Activated CD4-positive, alpha-beta T cell treated with anti-CD3 and anti-CD28 coated beads, Interleukin-2, Interleukin-4, amounts not matched to agents 100 ng/mL and 50 ng/mL, durations not matched to agents 16 hours and 8 hours (primary cell): ENCODE measurements at places on chromosomes 4 and X.

GRCh38 chr4:76458825-76459224 is 23.8 kb downstream of the SHROOM3 start:
- DNase-seq: no peak

DNA sequence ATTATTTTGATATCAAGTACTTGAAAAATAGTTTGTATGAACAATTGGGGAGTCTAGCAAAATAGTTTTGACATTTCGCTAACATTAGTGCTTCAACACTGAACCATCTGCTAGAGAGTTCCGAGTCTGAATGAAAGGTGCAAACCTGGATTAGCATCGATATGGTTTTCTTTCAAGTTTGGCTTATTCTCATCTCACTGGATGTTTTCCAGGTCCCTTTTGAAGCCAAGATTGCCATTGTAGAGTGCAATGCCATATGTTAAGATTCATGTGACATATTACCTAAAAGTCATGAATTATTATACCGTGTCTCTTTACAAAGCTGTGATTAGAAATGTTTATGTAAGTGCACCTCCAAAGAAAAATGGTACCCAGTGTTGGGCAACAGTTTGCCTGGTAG is 36.8 kb upstream of the NAA11 start:
- DNase-seq: no peak

GRCh38 chr4:179692222-179692621 is 2250.0 kb upstream of the AGA start:
- DNase-seq: no peak

GRCh38 chr4:16814361-16814760 is 84.1 kb downstream of the LDB2 start:
- DNase-seq: no peak

- no peak for DNase-seq
Measured at GRCh38 chrX:130246084-130246483, 22.6 kb downstream of the ZNF280C start.

GRCh38 chr4:124018383-124019317 is 622.1 kb downstream of the SPRY1 start:
- peak; percentile 60 for DNase-seq

DNA sequence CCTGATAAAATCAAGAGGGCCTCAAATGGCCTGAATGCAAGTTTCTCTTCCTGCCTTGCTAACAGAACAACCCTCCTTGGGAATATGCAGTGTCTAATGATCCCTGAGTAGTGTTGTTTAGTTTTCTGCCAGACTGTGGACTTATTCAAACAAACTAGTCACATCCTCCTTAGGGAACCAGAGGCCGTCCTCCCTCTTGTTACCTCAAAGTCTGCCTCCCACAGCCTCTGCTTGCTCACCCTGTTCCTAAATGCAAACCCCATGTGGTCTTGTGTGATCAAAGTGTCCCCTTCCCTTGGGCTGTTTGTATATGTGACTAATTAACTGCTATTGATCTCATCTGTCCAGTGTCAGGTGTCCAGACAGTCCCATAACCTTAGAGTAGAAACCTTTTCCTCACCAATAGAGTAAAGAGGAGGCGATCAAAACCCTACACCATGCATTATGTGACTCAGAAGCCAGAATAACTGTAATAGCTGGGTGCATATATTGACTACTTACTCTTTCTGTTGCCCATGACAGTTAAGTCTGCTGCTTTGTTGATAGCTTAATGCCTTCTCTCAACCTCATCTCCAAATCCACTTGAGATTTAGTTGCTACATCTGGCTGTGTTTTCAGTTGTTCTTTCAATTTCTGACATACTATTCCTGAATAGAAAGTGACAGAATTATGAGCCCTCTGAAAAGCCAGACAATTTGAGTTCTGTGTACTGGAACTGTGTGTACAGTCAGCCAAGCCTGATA is 473.0 kb upstream of the NWD2 start:
- no peak for DNase-seq

GRCh38 chrX:44967221-44967620 is 94.2 kb downstream of the KDM6A start:
- no peak for DNase-seq

DNA sequence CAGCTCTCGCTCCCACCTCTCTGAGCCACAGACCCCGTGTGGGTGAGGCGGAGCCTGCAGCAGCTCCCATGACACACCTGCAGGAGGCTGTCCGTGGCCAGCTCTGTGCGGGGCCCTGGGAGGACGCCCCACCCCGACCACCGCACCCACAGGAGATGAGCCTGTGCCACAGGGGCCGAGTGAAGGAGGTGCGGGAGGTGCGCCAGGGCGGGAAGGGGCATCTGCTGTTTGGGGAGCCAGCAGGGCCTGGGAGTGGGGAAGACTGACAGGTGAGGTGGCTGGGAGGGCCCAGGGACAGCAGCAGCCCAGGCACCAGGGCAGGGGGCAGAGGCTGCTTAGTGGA is 52.0 kb downstream of the ACOX3 start:
- no peak for DNase-seq

- DNase-seq: peak; percentile 45
Measured at GRCh38 chr4:122758033-122758432, 25.5 kb downstream of the BBS12 start.

- no peak for DNase-seq
Measured at GRCh38 chr4:36930562-36931111, 313.9 kb upstream of the NWD2 start.

DNA sequence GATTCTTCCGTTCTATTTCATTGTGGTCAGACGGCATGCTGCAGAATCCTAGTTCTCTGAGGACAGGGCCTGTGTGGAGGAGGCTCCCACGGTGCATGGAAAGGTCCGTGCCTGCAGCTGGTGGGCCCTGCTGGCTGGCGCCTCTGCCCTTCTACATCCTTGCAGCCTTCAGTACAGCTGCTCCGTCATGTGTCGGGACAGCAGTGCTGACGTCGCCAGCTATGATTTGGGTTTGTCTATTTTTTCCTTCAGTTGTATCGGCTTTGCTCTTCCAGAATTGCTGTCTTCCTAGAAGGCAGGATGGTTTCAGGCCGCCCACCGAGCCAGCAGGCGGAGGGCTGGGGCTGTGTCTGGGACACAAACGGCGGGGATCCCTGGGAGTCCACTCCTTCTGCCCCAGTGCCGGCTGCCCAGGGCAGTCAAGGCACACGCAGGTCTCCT is 32.1 kb upstream of the CPLX1 start:
- no peak for DNase-seq

DNA sequence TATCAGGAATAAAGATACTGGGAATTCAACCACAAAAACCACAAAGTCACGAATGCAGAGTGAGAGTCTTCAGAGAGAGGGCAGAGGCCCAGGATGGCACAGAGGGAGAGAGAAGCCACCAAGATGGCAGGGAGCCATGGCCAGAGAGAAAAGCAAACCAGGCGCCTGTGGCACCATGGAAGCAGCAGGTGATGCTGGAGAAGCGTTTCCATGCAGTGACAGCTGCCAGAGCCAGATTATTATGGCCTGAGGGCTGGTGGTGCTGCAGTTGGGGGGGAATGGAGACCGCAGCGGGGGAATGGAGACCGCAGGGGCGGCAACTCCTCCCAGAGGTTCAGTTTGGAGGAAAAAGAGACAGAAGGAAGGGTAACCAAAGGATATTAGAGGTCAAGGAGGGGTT is 5.8 kb downstream of the TAFAZZIN start:
- DNase-seq: no peak

DNA sequence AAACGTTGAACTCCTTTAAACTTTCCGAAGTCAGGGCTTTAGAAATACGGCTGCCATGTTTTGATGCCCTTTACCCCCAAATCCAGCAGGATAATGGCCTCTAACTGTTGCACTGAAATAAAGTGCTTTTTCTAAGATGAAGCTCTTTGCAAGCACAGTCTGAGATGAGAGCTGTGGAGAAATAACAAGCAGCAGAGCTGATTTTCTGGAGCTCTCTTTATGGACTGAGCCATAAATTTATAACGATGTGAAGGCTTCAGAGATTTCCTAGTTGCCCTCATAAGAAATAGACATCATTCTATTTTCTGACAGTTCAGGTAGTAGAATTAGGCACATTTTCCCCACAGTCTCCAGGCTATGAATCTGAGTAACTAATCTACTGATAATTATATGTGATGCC is 567.3 kb downstream of the PDHA2 start:
- DNase-seq: no peak

DNA sequence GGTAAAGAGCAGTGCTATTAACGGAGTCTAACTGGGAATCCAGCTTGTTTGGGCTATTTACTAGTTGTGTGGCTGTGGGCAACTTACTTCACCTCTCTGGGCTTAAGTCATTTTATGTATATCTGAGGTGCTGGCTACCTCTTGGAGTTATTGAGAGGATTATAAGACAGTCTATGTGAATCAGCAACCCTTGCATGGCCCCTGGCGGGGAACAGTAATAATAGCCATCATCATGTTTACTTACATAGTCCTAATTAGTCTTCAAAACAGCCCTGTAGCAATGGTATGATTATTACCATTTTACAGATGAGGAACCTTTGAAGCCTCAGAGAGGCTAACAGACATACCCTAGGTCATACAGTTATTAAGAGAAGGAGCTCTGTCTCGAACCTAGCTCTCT is 1.5 kb downstream of the HPRT1 start:
- DNase-seq: no peak

GRCh38 chrX:118637997-118638396 is 89.4 kb upstream of the IL13RA1 start:
- no peak for DNase-seq

GRCh38 chr4:38663801-38664705 is at the start of gene KLF3:
Gene KLF3, plus strand, starts transcription at chr4:38664199. Its CDS starts 16,427 bp downstream, at chr4:38680626.
- DNase-seq: peak; percentile 87

GRCh38 chr4:76515975-76516843 is 81.2 kb downstream of the SHROOM3 start:
- peak; percentile 13 for DNase-seq

DNA sequence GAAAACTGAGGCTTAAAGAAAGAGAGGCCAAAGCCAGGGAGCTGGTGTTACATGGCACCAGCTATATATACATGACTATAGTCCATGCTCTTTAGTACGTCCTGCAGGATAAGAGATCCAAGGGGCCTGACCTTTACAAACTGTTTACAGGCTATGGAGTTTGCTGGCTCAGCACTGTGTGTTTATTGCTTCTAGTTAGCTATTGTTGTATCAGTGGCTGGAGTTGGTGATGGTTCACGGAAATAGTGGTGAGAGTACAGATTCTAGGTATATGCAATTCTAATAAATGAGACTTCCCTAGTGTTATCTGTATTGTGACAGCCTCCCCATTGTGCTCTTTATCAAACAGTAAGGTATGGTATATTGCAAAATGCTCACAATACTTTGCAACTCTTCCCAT is 46.5 kb downstream of the REPS2 start:
- no peak for DNase-seq

DNA sequence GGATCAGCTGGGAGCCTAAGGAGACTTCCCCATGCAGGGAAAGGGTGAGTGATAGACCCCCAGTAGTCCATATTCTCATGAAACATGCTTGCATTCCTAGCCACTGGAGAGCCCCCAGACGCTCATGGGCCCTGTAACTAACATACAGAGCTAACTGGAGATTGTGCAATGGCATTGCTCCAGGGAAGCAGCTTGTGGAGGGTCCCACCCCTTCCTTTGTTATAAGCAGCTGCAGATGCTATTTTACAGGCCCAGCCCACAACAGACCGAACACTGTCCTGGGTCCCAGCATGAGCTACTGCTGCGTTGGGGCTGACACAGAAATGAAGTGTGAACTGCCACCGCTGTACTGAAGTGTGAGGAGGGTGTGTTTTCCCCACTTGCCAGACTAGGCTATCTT is 1465.7 kb upstream of the DIAPH2 start:
- DNase-seq: no peak

GRCh38 chr4:81751531-81752289 is 280.0 kb upstream of the RASGEF1B start:
- no peak for DNase-seq

- peak; percentile 7 for DNase-seq
Measured at GRCh38 chrX:41785685-41786084, 61.7 kb downstream of the GPR82 start.

GRCh38 chrX:101658661-101659491 is 774 bp downstream of the ARMCX2 start:
- peak; percentile 41 for DNase-seq

GRCh38 chr4:186104890-186105646 is 564 bp downstream of the FAM149A start:
- no peak for DNase-seq

- no peak for DNase-seq
Measured at GRCh38 chr4:159216834-159217233, 114.0 kb downstream of the RAPGEF2 start.

GRCh38 chr4:5757091-5757490 is 46.1 kb downstream of the EVC start:
- DNase-seq: no peak

- DNase-seq: no peak
Measured at GRCh38 chr4:115873048-115873447, 759.6 kb upstream of the NDST4 start.

DNA sequence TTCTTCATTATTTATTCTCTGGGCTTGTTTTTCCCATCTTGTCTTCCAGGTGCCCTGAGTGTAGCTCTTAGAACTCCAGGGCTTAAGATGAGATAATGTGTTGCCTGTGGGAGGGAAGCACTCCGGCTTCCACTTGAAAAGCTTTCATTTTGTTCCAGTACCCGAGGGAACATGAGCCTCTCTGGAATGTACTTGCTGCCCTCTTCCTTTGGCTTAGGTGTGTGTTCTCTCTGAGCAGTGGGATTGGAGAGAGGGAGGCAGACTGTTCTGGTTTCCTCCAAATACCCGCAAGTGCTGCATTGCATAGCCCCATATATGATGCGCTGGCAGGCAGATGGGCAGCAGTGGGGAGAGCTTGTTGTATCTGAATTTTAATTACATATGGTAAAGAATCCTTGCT is 861 bp upstream of the DTHD1 start:
- DNase-seq: no peak

GRCh38 chr4:57494821-57495220 is 384.6 kb upstream of the IGFBP7 start:
- DNase-seq: no peak

- no peak for DNase-seq
Measured at GRCh38 chrX:152177497-152178269, 39.3 kb upstream of the MAGEA10 start.

DNA sequence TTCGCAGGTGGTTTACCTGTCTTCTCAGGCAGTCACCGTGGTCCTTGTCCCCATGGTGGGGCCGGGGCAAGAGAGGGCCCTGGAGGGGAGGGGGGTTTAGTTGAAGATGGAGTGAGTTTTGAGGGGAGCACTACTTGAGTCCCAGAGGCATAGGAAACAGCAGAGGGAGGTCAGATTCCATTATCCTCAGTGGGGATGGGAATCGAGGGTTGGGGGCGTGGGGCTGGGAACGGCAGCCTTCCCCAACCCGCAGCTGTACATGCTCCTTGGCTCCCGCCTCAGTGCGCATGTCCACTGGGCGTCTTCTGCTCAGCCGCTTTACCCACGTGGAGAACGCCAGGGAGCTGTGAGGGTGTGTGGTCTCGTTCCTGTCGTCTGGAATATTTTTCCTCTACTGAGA is at the start of gene GAGE10:
Gene GAGE10, plus strand, starts transcription at position 301 of the 400 bp plus-strand sequence. CDS start 1,214 bp downstream, outside the sequence.
- no peak for DNase-seq

- no peak for DNase-seq
Measured at GRCh38 chrX:24761306-24761705, 67.6 kb downstream of the POLA1 start.

- DNase-seq: no peak
Measured at GRCh38 chr4:5924461-5925125, 31.7 kb upstream of the CRMP1 start.
